ENCODE measurements at places on chromosomes 12 and 14.

GRCh38 chr12:56118688-56119357, 757 bp downstream of the ZC3H10 start:
- DNase-seq, result no peak

DNA sequence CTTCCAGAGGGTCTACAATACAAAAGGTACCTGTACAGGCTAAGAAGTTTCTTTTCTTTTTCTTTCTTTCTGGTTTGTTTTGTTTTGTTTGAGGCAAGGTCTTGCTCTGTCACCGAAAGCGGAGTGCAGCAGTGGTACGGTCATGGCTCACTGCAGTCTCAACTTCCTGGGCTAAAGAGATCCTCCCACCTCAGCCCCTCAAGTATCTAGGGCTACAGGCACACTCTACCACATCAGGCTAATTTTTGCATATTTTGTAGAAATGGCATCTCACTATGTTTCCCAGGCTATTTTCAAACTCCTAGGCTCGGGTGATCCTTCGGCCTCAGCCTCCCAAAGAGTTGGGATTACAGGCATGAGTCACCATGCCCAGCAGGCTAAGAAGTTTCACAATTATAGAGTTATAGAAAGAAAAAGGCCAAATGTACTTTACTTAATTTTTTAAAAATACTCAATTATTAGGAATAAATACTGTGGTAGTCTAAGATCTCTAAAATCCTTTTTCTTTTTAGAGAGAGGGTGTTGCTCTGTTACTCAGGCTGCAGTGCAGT, 3.0 kb upstream of the PIGH start:
- DNase-seq, result no peak

DNA sequence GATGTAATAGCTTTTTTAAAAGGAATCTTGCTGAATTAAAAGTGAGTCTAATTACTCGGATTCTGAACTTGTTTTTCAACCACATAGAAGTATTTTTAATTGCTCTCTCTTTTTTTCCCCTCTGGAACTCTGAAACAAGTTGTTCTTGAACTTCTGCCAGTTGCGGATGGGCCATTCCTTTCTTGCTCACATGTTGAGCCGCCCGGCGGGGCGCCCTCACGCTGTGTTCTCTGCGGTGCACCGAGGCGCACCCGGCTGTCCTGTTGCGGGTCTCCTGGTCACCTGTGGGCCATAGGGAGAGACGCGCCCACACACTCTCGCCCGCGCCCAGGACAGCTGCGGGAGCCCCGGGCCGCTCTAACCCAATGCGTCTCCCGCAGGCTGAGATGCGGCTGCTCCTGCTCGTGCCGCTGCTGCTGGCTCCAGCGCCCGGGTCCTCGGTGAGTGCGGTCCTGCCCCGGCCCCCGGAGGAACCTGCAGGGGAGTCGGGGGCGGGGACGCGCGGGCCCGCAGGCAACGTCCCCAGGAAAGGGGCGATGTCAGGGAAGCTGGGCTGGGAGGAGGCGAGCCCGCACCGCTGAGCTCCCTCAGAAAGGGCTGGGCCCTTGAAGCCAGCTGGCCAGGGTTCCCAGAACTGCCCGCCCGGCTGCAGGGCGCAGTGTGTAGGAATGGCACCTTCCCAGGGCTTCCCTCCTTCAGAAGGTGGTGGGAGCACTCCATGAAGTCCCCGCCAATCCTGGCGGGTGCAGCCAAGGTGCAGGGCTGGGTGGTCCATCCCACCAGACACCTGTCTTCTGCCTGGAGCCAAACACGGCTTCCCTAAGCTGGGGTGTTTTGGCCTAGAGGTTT, 2.3 kb downstream of the PAPLN start:
- DNase-seq, result no peak

- DNase-seq, result no peak
Measured at GRCh38 chr14:85594217-85594616, 64.3 kb downstream of the FLRT2 start.

DNA sequence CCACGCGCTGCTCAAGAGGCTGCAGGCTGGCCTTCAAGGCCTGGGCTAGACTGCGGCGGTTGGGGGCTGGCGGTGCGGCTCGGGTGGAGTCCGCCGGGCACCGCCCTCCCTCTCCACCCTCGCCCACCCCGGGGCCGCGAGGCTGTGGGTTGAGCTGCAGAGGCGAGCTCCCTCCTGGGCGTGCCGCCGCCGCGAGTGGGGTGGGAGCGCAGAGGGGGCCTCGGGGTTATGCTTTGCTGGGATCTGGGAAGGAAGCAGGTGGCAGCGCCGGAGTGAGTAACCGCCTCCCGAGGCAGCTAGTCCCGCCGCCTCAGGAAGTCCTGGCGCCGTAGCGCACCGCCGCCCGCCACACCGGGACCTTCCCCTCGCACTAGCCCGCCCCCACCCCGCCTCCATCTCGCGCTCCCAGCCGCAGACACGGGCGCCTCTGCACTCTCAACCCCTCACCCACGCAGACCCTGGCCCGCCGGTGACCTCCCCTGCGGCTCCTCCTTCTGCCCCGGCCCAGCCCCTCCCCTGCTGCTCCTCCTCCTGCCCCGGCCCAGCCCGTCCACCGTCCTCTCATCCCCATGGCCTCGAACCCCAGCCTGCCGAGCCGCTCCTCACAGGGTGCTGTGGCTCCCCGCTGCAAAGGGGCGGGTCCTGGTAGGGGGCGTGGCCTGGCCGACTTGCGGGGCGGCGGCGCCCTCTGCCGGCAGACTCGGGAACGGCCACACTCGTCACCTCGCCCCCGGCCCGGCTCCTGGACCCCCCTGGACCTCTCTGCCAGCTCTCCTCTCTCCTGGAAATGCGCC, 16.6 kb downstream of the TAMALIN start:
- no peak for DNase-seq

DNA sequence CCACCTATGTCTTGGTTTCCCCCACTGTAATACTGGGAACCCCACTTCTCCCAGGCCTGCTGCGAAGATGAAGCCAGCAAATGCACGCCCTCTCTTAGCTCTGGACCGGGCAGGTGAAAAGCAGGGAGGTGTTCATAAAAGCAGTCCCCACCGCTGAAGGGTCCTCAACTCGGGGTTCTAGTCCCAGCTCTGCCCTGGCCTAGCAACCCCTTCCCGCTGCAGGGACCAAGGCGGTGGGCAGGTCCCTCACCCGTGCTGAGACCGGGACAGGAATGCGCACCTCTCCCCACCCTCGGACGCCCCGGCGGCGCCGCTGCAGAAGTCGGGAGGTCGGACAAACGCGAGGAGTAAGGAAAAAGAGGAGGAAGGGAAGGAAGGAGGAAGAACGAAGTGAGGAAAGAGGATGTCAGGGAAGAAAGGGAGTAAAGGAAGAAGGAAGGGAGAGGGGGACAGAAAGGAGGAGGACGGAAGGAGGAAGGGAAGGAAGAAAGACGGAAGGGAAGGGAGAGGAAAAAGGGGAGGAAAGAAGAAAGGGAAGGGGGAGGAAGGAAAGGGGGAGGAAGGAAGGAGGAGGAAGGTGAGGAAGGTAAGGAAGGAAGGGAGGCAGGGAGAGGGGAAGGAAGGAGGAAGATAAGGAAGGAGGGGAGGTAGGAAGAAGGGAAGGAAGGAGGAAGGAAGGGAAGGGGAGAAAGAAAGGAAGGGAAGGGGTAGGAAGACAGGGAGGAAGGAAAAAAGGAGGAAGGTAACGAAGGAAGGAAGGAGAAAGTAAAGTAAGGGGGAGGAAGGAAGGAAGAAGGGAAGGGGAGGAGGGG, 701 bp downstream of the SPRING1 start:
- no peak for DNase-seq

GRCh38 chr14:22448905-22449599, 140.0 kb downstream of the DAD1 start:
- no peak for DNase-seq

GRCh38 chr14:49367696-49368095, 218.5 kb downstream of the RPS29 start:
- no peak for DNase-seq

GRCh38 chr14:100072783-100073346, 7.6 kb downstream of the EVL start:
- no peak for DNase-seq

DNA sequence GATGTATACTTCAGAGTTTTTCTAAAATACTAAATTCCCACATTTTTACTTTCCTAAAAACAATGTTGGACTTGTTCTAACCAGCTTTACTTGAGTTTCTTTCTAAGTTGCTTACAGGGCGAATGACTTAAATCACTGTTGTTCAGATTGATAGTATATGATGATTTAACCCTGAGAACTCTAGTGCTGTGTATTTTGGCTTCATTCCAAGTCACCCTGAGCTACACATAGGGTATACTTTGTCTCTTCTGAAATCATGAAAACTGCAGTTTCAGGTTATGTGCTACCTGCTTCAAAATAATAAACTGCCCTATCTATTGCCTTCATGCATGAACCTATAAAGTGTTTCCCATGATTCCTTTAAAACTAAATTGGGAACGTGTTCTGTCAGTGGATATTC, 162.5 kb upstream of the PDE3A start:
- DNase-seq, result no peak

DNA sequence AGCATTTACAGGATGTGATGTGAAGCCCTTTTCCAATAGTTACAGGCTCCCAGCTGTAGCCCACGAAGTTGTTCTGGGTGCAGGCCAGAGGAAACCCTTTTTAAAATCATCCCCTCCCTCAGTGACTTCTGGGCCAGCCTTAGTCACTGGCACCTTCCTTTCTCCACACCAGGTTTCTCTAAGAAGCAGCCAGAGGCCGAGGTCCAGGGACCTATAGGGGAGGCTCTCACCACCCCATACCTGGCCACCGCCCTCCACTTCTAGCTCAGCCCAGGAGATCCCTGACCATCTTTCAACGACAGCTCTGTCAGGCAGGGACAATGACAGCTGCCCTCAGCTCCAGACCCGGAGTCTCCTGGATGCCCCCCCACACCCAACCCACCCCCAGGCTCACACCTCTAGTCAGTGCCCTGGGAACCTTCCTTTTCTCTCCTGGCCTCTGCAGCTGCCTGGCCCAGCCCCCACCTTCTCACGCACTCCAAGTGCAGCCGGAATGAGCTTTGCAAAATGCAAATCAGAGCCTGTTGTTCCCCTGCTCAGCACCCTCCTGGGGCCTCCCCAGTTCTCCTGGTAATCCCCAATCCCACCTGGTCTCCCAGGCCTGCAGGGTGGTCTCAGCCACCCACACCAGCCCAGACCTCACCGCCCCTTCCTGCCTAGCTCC, 46.7 kb downstream of the TESC start:
- no peak for DNase-seq

- no peak for DNase-seq
Measured at GRCh38 chr14:55075628-55076175, 24.3 kb downstream of the MAPK1IP1L start.

GRCh38 chr14:87312169-87312893, 680.7 kb downstream of the GALC start:
- no peak for DNase-seq

DNA sequence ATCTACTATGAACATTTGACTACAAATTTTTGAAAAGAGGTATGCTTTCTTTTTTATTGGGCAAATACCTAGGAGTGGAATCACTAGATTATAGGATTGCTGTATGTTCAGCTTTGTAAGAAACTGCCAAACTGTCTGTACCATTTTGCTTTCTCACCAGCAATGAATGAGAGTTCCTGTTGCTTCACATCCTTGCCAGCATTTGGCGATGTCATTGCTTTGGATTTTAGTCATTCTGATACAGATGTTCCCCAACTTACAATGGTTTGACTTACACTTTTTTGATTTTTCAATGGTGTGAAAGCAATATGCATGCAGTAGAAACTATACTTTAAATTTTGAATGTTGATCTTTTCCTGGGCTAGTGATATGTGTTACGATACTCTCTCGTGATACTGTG, 328.7 kb downstream of the RAD51B start:
- DNase-seq, result no peak

DNA sequence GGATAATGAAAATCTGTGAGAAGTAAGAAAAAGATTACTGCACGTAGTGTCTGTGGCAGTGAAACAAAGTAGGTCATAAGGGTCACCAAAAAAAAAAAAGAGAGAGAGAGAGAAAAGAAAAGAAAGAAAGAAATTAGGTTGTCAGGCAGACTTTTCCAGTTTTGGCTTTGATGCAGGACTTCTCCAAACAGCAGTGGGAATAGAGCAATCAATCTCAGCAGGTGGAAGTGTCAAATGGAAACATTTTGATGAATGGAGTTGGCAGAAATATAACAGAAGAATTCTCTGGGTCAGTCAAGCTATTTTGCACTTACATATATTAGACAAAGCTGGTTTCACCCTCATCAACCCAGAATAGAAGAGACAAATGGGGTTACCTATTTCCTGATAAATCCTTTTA, 745.8 kb downstream of the SLC6A15 start:
- DNase-seq, result no peak

All from SIG-M5 (cell line).